Mesothelial cell of epicardium (in vitro differentiated cells): ENCODE measurements at places on chromosomes 12 and 14.
A peak's percentile ranks its signal among the peaks of the same experiment; 100 is the strongest.

- no peak for DNase-seq
- H3K4me3 ChIP-seq: no peak overlapping the region
- H3K27ac ChIP-seq: peak overlapping the region; percentile 85
- peaks cover 18% of the 10 kb centered on the region for H3K4me1 ChIP-seq
- peaks cover 7% of the 10 kb centered on the region for H3K36me3 ChIP-seq
These were observed 37.1 kb downstream of the NID2 start for GRCh38 chr14:52031781-52032180.

- H3K27ac ChIP-seq: peak overlapping the region; percentile 91
- DNase-seq: no peak
- peak overlapping the region; percentile 78 for H3K4me3 ChIP-seq
- H3K27me3 ChIP-seq: no peaks in the 10 kb centered on the region
- no peaks in the 10 kb centered on the region for H3K36me3 ChIP-seq
- H3K4me1 ChIP-seq: peaks cover 62% of the 10 kb centered on the region
These were observed 1.1 kb downstream of the PPFIBP1 start for GRCh38 chr12:27524839-27525753.

DNA sequence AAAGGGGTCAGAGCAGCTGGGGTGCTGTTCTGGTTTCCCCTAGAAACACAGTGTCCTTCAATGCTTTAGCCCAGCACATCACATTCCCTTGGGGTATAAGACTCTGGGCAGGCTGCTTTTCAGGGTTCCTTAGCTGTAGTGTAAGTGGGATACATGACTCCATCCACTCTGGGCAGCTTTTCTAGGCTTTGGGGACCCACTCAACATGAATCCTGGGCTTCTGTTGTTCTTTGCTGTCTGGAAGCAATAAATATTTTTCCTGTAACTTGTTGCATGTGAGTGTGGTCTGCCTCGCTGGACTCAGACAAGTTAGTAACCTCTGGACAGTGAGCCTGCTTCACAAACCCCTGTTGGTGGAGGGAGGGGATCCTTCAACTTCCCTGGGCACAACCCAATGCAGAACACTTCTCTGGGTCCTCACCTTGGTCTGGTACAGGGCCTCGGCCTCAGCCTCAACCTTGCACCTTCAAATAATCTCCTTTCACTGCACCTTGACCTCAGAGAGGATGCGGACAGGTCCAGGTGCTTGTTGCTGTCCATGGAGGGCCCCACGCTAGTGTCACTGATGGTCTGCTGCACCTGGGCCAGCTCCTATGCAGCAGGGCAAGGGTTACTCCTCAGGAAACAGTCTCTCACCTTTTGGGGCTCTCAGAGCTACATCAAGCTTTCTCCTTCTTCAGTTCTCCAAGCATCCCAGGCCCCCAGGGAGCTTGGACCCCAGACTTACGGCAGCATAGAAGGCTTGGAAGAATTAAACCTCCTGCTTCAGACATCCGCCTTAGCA, 13.5 kb upstream of the KRT73 start:
- no peak overlapping the region for H3K27ac ChIP-seq
- no peak for DNase-seq
- no peaks in the 10 kb centered on the region for H3K36me3 ChIP-seq
- H3K4me1 ChIP-seq: no peaks in the 10 kb centered on the region
- H3K4me3 ChIP-seq: no peak overlapping the region
- peaks cover 70% of the 10 kb centered on the region for H3K27me3 ChIP-seq

DNA sequence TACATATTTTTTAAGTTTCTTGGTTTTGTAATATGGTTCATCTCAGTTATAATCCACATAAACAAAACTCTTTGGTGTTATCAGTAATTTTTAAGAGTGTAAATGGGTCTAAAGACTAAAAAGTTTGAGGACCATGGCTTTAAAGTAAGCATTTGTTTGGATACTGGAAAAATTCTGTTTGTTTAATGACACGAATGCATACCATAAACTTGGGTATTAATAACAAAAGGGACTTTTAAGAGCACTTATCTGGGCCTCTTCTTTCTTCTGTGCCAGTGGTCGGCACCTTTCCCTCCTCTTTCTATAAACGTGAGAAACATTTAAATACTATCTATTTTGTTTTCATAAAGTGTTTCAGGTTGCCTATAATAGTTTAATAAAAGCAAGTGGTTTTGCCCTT, 47.4 kb downstream of the SAMD4A start:
- no peak overlapping the region for H3K4me3 ChIP-seq
- DNase-seq: no peak
- peaks cover 2% of the 10 kb centered on the region for H3K36me3 ChIP-seq
- H3K27ac ChIP-seq: no peak overlapping the region
- H3K4me1 ChIP-seq: peaks cover 19% of the 10 kb centered on the region
- no peaks in the 10 kb centered on the region for H3K27me3 ChIP-seq

DNA sequence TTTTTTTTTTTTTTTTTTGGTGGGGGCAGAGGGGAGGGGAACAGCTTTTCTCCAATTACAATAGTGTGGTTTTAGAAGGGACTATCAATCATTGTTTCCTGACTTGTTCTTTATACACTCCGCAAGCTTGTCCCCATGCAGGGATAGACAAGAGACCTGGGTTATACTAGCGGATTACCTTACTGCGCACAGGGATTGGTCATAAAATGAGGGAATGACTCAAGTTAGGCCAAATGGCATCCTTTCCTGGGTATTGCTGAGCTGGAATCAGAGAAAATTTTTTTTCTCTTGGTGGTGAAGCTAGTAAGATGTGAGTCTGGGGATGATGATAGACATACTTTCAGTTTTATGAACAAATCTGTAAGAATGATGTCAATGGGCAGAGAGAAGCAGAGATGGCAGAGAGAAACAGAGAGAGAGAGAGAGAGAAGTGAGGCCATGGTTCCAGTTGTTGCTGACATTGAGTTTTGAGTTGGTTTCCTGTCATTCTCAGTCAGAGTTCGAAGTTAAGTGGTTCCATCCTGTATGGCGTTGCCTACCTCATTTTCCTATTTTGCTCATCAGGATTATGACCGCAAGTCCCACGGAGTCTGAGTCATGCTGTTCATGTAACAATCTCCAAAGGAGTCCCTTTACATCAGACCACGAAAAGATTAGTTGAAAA, 59.1 kb upstream of the OTOGL start:
- H3K36me3 ChIP-seq: no peaks in the 10 kb centered on the region
- no peak for DNase-seq
- H3K4me3 ChIP-seq: no peak overlapping the region
- H3K27ac ChIP-seq: no peak overlapping the region
- no peaks in the 10 kb centered on the region for H3K27me3 ChIP-seq
